ENCODE measurements at places on chromosomes 12 and 14. TPM values are rescaled to one million over a fixed set of nuclear protein-coding genes. Genes with fewer than 3 reads are reported as not detected.

The CCDC177 gene
- 0.02 TPM for total RNA-seq

The EMP1 gene
- total RNA-seq: 87.2 TPM

The KCNJ8 gene
- total RNA-seq: 0.29 TPM

The GLT8D2 gene
- 0.25 TPM for total RNA-seq

The CRIP1 gene
- total RNA-seq: 1,965 TPM

The TMEM52B gene
- 0.12 TPM for total RNA-seq

The LRRC23 gene
- total RNA-seq: 16.6 TPM

The PIK3C2G gene
- not detected for total RNA-seq

The C12orf54 gene
- total RNA-seq: not detected

The RD3L gene
- not detected for total RNA-seq

The NOC4L gene
- total RNA-seq: 42.7 TPM

The KRT77 gene
- total RNA-seq: not detected

The ABCC9 gene
- not detected for total RNA-seq

The ALKBH1 gene
- 16.0 TPM for total RNA-seq

The KLRD1 gene
- not detected for total RNA-seq

The LRP1-AS gene
- not detected for total RNA-seq

The ART4 gene
- total RNA-seq: 0.09 TPM

The LPAR5 gene
- 0.67 TPM for total RNA-seq

The PRKD1 gene
- total RNA-seq: 2.4 TPM

The TMEM233 gene
- 0.05 TPM for total RNA-seq

The SLC25A21 gene
- total RNA-seq: 0.35 TPM

The RHOJ gene
- not detected for total RNA-seq

The PMCH gene
- total RNA-seq: not detected

The SLC35F4 gene
- not detected for total RNA-seq

The NR1H4 gene
- total RNA-seq: 0.08 TPM

The SRSF9 gene
- total RNA-seq: 225 TPM

The DTX1 gene
- total RNA-seq: 0.32 TPM

The SLC35E3 gene
- 15.9 TPM for total RNA-seq

All from A549 treated with CORT108297 at 1 μM for 4 hours (cell line).